HT-29 (cell line): ENCODE measurements at places on chromosomes 6 and 20. TPM values are rescaled to one million over a fixed set of nuclear protein-coding genes. Genes with fewer than 3 reads are reported as not detected.
A peak's percentile ranks its signal among the peaks of the same experiment; 100 is the strongest.

DNA sequence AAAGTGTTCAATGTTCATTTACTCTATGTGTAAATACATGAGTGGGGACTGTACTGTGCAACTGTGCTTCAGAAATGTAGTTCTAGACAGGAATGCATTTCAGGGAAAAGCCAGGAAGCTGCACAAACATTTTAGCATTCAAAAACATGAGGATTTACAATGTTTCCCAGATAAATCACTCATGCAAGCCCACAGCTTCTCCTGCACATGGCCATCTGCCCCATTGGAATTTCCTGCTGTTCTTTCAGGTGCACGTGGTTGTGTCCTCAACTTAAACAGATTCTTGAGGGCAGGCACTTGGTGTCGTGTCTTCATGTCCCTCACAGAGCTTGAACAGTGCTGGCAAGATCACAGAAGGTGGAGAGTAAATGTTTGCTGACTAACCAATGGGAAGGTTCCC, 101.5 kb downstream of the UNC5CL start:
- no peak for DNase-seq

- peak; percentile 72 for DNase-seq
Measured at GRCh38 chr20:5065879-5066383, 53.8 kb downstream of the PCNA start.

DNA sequence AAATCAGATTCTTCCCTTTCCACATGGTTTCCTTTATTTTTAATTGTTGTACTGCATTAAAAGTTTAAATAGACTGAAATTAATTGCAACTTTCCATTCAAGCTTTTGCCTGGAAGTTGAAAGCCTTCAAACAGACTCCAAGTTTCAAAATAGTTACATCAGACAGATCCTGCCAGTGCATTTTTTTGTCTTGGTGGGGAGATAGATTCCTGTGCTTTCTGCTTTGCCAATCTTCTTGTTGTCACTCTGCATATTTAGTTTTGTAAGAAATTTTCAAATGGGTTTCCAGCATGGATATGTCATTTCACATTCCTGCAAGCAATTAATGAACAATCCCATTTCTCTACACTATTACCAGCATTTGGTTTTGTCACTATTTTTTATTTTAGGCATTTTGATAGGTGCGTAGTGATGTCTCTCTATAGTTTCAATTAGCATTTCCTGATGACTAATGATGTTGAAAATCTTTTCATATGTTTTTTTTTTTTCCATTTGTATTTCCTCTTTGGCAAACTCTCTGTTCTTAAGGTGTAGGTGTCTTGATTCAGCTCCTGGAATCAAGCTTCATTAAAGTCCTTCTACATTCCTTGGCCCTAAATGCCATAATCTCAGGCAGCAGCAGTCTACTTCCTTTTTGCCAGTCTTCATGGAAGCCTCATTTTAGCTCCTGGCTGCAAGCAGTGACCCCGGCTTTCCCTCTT, 40.5 kb downstream of the SCP2D1 start:
- no peak for DNase-seq

DNA sequence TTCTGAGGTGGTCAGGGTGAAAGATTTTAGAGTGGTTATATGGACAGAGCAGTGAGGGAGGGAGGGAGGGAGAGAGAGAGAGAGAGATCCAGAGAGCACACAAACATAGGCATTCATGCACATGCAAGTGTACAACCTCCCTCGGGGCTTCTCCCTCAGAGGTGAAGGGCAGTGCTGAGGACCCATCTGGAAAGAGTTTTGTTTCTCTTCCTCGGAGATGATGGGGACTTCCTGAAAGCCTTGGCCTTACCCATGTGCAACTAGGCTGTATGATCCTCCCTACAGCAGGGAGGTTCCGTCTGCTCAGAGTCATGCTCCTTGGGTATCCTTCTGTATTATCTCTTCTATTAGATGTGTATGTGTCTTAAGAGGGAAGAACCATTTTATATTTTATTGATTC, 21.4 kb upstream of the TSPYL1 start:
- DNase-seq = no peak

DNA sequence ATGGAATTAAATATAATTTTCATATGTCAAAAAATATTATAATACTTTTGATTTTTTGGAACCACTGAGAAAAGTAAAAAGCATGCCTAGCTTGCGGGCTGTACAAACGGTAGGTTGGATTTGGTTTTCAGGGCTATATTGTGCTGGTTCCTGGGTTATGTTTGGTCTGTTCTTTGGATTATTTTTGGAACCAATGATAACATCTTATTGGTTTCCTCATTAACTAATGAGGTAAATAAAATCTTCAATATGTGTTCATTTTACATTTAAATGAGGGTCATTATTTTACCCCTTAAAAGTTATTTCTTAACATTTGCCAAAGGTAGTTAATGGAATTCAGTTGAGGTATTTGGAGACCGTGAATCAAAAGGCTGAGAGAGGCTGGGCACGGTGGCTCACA, 96.6 kb downstream of the IMPG1 start:
- DNase-seq = no peak

- DNase-seq = peak; percentile 65
Measured at GRCh38 chr6:147506704-147507114, 1.8 kb upstream of the SAMD5 start.

DNA sequence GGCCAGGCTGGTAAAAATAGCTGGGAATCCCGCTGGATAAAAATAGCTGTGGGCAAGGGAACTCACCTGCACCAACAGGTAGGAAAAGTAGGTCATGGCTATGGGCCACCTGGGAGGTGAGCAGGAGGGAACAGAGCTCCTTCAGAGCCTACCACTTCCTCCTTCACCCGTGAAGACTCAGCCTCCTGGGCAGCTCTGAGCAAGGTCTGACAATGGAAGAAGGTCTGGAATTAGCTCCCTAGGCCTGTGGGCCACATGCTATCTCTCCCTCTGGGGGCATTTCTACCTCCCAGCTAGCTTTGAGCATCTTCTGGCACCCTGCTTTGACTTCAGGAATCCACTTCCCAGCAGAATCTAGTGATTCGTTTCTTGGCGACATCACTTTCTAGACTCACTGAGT, 153.9 kb downstream of the MRPL14 start:
- no peak for DNase-seq

GRCh38 chr20:35742741-35743523, 872 bp upstream of the RBM39 start:
- peak; percentile 63 for DNase-seq

DNA sequence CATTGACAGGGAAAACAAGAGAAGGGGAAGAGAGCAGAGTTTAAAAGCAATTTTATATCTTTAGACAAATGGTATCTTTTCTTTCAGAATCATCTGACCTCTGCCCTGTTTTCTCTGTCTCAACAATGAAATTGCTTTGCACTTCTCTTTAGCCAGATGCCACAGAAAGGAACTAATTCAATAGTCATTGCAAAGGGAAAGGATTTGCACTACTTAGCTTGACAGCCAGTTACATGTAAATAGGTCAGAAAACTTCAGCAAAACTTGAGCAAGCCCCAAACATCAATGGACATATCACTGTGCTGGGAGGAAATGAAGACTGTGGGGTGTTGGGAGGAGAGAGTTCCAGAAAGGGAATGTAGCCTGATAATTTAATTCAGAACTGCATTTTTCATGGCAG, 181.3 kb upstream of the FAM83B start:
- DNase-seq = no peak

GRCh38 chr6:43952746-43953145, 174.5 kb downstream of the MRPL14 start:
- DNase-seq = no peak

- no peak for DNase-seq
Measured at GRCh38 chr6:5034328-5034727, 30.5 kb upstream of the RPP40 start.

DNA sequence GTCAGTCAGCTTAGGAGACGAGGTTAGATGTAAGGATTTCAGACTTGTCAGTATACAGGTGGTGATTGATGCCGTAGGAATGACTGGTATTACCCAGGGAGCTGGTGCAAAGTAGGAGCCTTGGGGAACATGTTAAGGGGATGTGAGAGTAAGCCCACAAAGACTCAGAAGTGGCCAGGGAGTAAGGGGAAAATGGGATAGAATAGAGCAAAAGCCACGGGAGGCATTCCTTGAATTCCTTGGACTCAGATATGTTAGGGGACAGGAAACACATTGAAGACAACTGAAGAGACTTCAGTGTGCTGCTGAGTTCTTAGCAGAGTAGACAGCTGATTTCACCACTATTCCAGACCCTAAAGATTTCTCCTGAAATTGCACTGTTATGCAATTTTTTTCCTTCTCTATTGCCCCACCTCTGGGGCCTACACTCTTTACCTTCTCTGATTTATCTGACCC, 1.2 kb upstream of the ACAT2 start:
- no peak for DNase-seq

DNA sequence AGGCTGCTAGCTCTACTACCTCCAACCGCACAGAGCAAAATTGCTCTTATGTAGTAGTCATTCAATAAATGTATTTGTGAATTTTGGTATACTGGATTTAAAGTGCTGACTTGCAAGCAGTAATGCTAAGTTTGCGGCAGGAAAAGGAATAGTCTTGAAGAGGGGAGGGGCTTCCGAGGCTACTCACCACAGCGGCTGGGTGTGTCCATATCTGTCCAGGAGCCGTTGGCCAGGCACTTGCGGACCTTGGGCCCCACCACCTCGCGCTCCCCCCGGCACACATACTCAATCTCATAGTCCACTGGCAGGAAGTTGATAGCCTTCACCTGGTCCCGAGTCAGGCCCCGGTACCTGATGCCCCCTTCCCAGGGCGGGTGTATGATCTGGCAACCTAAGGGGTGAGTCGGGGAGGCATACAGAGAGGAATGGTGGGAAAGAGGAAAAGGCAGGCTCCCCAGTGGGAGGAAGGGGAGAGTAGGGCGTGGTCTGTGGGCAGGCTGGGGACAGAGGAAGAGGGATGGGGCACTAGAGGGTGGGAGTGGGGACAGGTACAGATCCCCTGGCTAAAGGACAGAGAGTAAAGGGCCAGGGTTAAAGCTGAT, 1.7 kb downstream of the GABBR1 start:
- DNase-seq = no peak

GRCh38 chr6:109008054-109008453, 86.6 kb downstream of the SESN1 start:
- DNase-seq = no peak

DNA sequence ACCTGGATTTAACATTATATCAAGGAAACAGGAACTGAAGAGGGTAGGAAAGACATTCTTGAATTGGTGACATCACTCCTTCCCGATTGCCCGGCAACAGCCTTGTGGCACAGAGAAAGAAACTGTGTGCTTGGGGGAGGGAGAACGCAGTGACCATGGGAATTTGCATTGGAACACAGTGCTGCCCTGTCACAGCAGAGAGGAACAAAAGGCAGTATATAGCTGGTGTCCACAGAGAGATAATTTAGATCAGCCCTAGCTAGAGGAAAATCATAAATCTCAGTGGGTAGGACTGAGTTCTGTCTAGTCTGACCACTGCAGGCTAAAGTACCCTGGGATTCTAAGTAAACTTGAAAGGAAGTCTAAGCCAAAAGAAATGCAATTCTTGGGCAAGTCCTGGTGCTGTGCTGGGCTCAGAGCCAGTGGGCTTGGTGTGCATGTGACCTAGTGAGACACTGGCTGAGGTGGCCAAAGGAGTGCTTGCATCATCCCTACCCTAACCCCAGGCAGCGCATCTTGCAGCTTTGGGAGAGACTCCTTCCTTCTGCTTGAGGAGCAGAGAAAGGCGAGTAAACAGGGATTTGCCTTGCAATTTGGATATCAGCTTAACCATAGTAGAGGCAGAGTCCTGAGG, 697.6 kb downstream of the HACE1 start:
- no peak for DNase-seq

GRCh38 chr20:13915284-13915683, 75.1 kb downstream of the SEL1L2 start:
- no peak for DNase-seq

DNA sequence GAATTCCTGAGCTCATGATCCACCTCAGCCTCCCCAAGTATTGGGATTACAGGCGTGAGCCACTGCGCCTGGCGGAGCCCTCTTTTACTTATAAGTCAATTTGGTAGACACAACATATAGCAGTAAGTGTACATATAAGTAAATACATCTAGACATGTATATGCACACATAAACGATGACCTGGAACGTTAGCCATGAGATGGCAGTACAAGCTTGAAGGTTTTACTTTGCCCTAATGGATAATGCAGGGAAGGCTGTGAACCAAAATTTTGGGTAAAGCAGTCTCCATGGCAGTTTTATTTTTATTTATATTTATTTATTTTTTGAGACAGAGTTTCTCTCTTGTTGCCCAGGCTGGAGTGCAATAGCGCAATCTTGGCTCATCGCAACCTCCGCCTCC, 2.4 kb upstream of the GNMT start:
- DNase-seq = no peak

GRCh38 chr6:15763837-15764236, 101.0 kb upstream of the DTNBP1 start:
- DNase-seq = no peak

- no peak for DNase-seq
Measured at GRCh38 chr20:8216375-8217200, 84.5 kb downstream of the PLCB1 start.

GRCh38 chr6:121451250-121451649, 15.8 kb downstream of the GJA1 start:
- no peak for DNase-seq

- DNase-seq = no peak
Measured at GRCh38 chr6:33628401-33628964, 7.4 kb downstream of the ITPR3 start.

DNA sequence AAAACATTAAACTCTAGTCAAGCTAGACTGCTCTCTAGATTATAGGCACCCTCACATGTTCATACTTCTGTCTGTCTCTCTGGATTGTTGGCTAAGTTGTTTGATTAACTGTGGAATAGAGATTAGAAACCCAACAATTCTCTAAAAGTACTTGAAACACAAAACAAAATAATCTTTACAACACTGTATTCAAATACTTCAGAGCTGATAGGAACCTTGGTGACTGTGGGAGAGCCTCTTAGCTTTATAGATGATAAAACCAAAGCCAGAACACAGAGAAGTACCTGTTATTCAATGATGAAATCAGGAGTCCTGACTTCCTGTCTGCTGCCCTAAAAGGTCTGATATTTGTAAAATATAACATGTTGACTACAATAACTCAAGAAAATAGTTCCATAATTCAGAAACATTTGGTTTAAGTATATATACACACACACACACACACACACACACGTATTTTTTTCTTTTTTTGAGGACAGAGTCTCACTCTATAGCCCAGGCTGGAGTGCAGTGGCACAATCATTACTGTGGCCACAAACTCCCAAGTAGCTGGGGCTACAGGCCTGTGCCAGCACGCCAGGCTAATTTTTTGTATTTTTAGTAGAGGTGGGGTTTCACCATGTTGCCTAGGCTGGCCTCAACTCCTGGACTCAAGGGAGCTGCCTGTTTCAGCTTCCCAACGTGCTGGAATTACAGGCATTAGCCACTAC, 222.0 kb downstream of the FUT9 start:
- no peak for DNase-seq

LPA gene
- not detected in 2 replicates for total RNA-seq

SLC29A1 gene
- 30.8 and 33.4 TPM in 2 replicates for total RNA-seq

NSFL1C gene
- total RNA-seq = 38.6 and 39.9 TPM in 2 replicates

RPS21 gene
- total RNA-seq = 3,073 and 3,139 TPM in 2 replicates

FOXS1 gene
- total RNA-seq = not detected in 2 replicates

TOX2 gene
- total RNA-seq = 0.18 and 1.9 TPM in 2 replicates

CLPSL2 gene
- total RNA-seq = not detected in 2 replicates

DSTN gene
- total RNA-seq = 91.7 and 98.4 TPM in 2 replicates

CST2 gene
- not detected in 2 replicates for total RNA-seq
